ENCODE measurements at places on chromosomes 1 and 21.

DNA sequence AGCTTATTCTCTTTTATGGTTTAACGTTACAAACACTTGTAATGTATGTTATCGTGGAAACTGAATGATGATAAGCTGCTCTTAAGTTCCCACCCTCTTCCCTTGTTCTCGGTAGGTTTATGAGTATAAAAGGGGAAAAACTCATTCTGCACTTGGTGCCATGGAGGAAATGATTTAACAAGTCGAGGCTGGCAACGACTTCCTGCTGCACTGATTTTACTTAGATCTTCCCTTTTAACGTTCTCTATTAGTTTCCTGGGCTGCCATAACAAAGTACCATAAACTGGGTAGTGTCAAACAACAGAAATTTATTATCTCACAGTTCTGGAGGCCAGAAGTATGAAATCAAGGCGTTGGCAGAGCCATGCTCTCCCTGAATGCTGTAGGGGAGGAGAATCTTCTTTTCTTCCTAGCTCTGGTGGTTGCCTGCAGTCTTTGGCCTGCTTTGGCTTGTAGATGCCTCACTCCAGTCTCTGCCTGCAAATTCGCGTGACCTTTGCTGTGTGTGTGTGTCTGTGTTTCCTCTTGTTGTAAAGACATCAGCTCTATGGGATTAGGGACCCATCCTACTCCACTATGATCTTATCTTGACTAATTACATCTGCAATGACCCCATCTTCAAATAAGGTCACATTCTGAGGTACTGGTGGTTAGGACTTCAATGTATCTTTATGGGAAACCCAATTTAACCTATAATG, 26.3 kb downstream of the HUNK start:
- no peak for DNase-seq

- no peak for DNase-seq
Measured at GRCh38 chr1:243559575-243560162, 290.4 kb downstream of the AKT3 start.

GRCh38 chr1:224486801-224487583, 52.4 kb upstream of the WDR26 start:
- no peak for DNase-seq

DNA sequence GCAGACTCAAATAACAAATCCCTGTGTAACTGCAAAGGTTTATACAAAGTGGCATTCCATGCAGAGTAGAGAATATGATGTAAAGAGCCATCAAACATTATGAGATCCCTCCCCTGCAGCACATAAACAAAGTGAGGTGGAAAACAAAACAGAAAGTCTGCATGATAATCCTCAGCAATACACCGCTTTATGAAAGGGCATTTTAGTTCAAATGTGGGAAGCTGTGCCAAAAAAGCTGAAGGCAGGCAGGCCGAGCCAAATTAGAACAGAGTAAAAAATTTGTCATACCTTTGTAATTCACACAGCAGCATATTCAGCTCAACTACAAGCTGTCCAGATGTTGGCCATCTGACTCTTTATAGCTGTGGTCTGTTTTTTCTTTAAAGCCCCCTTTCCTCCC, 113.5 kb downstream of the LHX9 start:
- DNase-seq = no peak

DNA sequence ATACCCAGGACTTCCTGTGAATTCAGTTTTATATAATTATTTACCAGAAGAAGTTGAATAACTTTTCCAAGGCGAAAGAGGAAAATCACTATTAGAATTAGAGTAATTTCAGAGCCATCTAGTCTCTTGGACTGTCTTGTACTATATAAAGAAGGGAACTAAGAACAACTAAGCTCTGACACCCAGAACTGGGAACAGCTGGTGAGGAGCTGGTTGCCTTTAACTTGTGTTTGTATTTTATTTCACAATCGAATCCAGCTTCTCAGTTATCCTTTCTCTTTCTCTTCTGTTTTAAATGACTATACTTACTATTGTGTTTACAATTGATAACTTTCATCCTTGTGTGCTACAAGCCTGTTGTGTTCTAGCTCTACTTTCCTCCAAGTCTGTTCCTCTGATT, 8.4 kb downstream of the SNX27 start:
- no peak for DNase-seq

GRCh38 chr1:97630281-97630680, 290.6 kb downstream of the DPYD start:
- DNase-seq = no peak

DNA sequence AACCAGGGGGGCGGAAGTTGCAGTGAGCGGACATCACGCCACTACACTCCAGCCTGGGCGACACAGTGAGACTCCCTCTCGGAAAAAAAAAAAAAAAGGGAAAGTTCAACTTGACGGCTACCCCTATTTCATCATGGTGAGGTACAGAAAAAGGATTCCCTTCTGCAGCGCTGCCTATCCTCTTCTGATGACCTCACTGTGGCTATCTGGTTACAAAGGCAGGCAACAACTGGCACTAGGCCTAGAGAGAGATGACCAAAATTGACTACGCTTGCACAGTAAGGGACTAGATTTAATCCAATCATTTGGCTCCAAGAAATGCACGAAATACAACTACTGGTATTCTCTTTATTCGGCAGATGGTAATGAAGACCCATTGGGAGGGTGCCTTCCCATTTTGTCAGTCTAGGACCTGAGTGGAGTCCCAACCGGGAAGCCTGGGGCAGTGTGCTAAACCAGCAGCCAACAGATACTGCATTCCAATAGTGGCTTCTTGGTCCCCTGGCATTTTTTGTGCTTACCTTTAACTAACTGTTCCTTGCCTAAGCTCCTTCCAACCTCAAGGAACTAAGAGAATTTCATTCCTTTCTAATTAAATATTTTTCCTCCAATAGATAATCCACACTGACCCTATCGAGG, 36.6 kb downstream of the ITPKB start:
- DNase-seq = no peak

Measured in stimulated activated CD8-positive, alpha-beta memory T cell treated with anti-CD3 and anti-CD28 coated beads, Interleukin-15, amount 100 ng/mL, for 4 hours (primary cell).